Foreskin keratinocyte (primary cell): ENCODE measurements at places on chromosomes 6 and 20. TPM values are rescaled to one million over a fixed set of nuclear protein-coding genes. Genes with fewer than 3 reads are reported as not detected.

GRCh38 chr6:130029163-130029562, 10.8 kb downstream of the L3MBTL3 start:
- DNase-seq = no peak

GRCh38 chr6:106448000-106448426, 87.5 kb downstream of the CRYBG1 start:
- DNase-seq = no peak

The AIF1 gene
- total RNA-seq = not detected in 2 replicates

The PLCB1 gene
- total RNA-seq = 0.14 and 0.41 TPM in 2 replicates

DNA sequence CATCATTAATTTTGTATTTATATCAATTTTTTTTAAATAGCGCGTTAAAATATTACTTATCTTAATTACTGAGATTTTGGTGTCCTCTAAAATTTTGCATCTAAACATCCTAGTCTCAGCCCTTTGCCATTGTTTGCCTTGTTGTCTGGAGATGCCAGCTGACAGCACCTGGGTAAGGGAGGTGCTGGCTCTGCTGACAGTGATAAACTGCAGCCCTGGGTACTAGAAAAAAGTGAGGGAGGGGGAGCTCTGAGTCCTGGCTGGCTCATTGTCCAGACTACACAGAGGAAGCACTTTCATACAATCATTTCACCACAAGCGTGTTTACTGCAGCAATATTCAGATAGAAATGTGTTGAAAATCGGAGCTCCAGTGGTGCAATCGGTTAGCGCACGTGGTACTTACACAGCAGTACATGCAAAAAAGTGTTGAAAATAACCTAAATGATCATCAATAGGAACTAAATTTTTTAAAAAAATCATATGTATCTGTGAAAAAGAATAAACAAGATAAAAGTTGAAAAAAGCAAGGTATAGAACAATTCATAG, 18.5 kb upstream of the UBR2 start:
- DNase-seq = no peak

The IMPG1 gene
- not detected in 2 replicates for total RNA-seq

DNA sequence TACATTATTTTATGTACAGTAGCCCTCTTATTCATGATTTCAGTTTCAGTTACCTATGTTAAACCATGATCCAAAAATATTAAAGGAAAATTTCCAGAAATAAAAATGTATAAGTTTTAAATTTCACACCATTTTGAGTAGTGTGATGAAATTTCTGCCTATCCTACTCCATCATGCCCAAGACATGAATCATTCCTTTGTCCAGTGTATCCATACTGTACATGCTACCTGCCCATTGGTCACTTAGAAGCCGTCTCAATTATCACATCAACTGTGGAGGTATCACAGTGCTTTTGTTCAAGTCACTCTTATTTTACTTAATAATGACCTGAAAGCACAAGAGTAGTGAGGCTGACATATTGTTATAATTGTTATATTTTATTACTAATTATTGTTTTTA, 32.3 kb upstream of the PLCB4 start:
- no peak for DNase-seq

GRCh38 chr6:82906951-82907350, 158.7 kb downstream of the UBE3D start:
- DNase-seq = peak; percentile 62

The RSPO3 gene
- not detected in 2 replicates for total RNA-seq

- DNase-seq = peak; percentile 26
Observed at GRCh38 chr6:28137505-28137981, 4.1 kb upstream of the ZKSCAN8 start.

DNA sequence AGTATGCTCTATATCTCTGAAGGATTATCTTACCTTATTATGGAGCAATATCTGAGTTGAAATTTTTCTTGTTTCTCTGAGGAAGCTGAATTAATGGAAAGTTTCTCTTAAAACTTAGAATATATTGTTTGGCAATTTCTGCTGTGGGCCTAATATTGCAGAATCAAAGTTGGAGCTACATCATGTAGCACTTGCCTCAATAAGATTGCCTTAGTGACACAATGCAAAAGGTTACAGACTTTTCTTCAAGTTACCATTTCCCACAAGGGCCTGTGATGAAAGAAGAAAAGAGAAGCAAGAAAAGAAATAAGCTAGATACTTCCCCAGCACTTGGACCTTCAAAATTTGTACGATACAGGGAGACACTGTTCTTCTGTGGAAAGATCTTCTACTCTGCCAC, 151.2 kb downstream of the SOBP start:
- DNase-seq = no peak

DNA sequence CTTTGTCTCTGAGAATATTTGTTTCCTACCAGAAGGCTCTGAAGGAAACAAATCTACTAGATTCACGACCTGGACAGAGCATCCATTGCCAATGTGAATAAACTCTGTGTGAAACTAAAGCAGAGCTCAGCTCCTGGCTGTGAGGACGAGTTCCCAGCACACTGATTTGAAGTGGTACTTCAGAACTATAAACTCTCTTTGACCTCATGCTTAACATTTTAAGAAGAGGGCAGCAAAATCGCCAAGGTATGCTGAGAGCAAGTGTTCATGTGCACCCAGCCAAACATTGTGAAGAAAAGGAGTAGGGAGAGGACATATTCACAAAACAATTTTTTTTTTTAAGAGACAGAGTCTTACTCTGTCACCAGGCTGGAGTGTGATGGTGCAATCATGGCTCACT, 33.7 kb upstream of the ZNF133 start:
- DNase-seq = no peak
